ENCODE measurements at places on chromosomes 4 and X.

GRCh38 chr4:100060765-100061416, 110.8 kb upstream of the H2AZ1 start:
- no peak for DNase-seq

- no peak for DNase-seq
Measured at GRCh38 chr4:153076861-153077260, 127.4 kb upstream of the TRIM2 start.

DNA sequence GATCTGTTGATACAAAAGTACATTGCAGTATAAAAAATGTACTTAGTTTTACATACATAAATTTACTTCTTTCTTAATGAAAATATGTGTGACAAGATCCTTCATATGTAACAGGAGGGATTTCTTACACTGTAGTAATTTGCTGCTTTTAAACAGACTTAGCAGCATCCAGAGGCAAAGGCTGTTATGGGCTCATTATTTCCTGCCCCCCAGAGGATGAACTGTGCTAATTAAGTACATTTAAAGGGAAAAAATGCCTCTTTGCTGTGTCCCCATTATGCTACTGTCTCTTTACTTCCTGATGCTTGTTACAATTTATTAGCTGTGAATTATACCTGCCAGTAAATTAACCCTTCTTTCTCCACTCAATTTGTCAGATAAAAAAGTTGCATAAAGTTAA, 47.1 kb downstream of the NDST3 start:
- DNase-seq: no peak

DNA sequence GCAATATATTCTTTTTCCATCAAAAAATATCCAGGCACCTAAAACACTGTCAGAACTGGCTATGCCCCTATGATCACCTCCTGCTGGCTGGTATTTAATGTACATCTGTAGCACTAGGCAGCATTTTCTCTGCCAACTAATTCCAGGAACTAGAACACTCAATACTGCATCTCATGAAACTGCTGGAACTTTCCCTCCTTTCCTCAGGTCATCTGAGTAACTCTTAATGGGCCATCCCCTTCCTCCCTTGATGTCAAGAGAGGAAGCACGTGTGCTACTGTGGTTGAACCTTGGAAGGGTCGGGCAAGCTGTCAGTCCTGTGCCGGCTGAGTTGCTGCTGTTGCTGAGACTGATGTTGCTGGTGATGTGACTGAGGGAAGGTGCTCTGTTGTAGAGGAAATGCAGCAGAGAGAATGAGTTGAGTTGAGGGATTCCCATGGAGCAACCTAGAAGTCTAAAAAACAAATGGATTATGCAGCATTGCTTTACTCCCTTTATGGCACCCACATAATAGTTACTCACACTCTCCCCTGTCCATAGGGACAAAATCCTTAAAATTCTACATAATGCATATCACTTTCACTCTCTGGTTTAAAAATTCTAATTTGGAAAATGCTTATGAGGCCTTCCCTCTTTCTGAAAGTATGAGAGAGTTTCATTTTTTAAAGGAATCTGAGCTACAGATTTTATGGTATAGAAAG, 39.5 kb downstream of the TMEM165 start:
- no peak for DNase-seq

- no peak for DNase-seq
Measured at GRCh38 chr4:85808864-85809263, 333.9 kb downstream of the ARHGAP24 start.

DNA sequence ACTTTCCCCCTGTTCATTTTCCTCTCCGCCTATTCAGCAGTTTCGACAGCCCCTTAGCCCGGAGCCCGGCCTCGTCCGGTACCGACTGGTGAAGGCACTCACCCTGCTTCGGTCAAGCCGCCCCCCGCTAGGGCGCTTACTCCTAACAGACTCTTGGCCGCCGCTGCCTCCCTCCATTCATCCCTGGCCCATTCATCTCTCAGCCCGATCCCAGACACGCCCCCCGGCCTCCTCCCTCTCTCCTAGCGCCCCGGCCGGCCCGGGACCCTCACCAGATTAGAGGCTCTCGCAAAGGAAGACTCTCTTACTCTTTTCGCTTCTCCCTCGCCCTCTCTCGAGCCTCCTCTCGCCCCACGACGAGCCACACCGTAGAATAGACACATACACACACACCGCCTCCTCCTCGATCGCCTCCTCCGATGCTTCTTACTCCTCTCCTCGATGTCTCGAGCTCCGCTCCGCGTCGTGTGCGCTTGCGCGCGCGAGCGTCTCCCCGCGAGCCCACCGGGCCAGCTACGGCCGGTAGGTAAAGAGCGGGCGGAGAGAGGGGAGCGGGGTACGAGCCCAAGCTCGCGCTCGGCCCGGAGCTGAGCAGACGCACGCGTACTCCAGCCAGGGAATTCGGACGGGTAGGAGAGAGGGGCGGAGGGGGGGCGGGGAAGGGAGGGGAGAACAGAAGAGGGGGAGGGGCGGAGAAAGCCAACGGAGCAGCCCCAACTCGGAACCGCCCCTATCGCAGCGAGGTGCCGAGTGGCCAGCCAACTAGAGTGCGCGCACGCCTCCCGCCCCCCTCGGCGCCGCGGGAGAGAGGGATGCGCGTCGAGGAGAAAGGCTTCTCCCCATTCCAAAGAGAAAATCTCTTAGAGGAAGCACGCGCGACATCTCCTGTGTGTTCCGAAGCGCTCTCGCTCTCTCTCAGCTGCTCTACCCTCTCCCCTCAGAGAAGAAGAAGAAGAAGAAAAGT, at the start of gene WNK3:
Gene WNK3 (minus strand): TSS at position 633 of the 964 bp plus-strand sequence.
- no peak for DNase-seq

GRCh38 chr4:8192748-8193738, 6.0 kb upstream of the SH3TC1 start:
- no peak for DNase-seq

GRCh38 chrX:46642145-46642544, 68.6 kb downstream of the CHST7 start:
- DNase-seq: no peak

Data from activated CD4-positive, CD25-positive, alpha-beta regulatory T cell (primary cell).